Glutamatergic neuron (in vitro differentiated cells): ENCODE measurements at places on chromosomes 11 and 22.
A peak's percentile ranks its signal among the peaks of the same experiment; 100 is the strongest.

DNA sequence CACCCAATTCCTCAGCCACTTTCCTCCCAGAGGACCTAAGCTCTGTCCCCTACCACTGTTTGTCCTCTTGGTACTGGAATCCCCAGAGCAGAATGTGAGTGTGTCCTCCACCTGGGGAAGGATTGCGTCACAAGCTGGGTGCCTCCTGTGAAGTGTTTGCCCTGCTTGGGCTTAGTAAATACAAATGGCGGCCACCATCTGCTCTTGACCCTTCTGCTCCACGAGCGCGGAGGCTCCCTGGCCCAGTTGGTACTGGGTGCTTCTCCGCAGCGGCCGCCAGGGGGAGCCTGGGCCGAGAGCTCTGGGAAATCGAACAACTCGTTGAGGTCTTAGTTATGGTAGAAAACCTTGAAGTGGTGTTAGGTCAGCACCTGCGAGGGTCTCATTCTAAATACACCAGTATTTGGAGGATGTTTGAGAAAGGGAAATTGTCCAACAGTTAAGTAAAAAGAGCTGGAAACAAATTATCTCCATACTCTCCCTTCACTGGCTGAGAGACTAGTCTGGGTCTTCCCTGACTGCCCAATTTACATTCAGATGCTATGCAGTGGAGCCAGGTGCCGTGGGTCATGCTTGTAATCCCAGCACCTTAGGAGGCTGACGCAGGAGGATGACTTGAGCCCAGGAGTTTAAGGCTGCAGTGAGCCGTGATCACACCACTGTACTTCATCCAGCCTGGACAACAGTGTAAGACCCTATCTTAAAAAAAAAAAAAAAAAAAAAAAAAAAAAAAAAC lies 74.6 kb upstream of the TEAD1 start:
- peak; percentile 66 for DNase-seq

- DNase-seq: no peak
Observed at GRCh38 chr11:3616721-3617460, 24.9 kb downstream of the ART5 start.

GRCh38 chr11:1913271-1914060 lies 6.0 kb upstream of the TNNT3 start:
- DNase-seq: no peak

DNA sequence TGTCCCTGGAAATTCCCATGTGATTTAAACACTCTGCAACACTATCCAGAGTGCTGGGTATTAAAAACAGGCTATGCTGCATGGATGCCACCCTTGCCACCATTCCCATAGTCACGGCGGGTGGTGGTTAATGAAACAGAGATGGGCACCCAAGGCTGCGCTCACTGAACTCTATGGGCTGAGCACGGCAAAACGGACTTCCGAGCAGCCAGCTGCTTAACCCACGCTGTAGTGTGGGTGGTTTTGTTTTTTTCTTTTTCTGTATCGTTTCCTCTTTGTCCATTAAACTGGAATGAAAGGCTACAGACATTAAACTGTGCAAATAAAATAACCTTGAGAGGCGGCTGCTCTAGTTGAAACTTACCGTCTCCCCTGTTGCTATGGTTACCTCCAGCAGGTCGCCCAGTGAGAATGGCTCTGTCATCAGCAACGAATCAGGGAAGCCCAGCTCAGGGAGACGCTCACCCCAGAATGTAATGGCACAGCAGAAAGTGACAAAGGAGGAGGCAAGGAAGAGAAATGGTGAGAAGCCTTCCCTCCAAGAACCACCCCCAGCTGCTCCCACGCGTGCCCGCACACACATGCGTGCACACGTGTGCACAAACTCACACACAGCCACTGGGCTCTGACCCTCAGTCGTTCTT lies 102.1 kb downstream of the C11orf91 start:
- DNase-seq: no peak

GRCh38 chr22:29916007-29916544 lies 33.1 kb downstream of the MTMR3 start:
- no peak for DNase-seq

DNA sequence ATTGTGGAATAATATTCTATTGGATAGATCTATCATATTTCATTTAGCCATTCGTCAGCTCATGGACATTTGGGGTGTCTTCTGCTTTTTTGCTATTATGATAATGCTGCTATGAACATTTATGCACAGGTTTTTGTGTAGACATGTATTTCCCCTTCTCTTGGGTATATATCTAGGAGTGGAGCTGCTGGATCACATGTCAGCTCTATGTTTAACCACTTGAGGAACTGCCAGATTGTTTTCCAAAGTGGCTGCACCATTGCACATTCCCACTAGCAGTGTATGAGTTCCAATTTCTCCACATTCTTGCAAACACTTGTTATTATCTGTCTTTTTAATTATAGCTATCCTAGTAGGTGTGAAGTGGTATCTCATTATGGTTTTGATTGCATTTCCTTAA lies 75.0 kb downstream of the C11orf65 start:
- DNase-seq: no peak

GRCh38 chr11:119704849-119705248 lies 24.2 kb downstream of the NECTIN1 start:
- no peak for DNase-seq

DNA sequence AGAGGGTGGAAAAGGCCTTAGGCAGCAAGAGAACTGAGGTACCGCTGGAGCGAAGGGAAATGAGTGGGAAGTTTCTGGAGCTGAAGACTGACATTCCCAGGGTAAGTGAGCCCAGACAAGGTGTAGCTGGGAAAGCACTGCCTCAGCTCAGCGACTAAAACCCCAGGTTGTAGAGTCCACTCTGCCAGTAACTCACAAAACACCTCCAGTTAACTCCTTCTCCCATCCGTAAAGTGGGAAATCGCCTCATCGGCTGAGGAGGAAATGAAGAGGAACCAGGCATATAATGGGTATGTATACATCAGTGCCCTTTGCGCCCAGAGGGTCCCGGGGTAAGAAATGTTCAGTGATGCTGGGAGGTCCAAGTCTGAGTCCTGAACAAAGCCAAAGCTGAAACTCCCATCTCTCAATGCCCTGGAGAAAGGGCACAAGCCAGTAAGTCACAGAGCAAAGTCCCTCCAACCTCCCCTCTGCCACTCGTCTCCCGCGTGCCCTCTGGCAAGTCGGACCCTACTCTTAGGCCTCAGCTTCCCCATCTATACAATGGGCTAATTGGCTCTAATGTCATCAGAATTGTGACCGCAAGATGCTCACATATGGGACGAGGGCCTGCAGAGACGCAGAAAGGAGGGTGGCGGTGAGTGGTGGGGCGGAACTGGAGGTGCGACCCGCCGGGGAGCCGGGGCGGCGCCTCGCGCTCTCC lies 588 bp downstream of the VPS37C start:
- DNase-seq: no peak
